Cerebellum (tissue), 4 donors: ENCODE measurements at places on chromosomes 7 and 10. TPM values are rescaled to one million over a fixed set of nuclear protein-coding genes. Genes with fewer than 3 reads are reported as not detected.

DNA sequence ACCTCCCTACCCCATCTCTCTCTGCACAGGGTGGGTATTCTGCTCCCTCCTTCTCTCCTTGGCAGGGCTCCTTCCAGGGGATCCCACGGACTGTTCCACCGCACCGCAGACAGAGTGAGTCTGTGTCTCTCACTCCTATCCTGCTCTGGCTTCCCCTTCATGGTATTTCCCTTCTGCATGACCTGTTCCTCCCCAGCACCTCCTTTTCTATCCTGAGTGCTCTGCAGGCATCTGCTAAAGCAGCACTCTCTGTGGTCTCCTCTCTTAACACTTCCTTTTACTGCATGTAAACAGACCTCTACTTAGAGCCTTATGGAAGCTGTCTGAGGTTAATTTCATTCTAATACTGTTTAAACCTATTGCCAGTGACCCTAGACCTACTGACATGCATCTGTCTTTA is 171.5 kb downstream of the CCSER2 start:
- DNase-seq: peak; percentile 6

DNA sequence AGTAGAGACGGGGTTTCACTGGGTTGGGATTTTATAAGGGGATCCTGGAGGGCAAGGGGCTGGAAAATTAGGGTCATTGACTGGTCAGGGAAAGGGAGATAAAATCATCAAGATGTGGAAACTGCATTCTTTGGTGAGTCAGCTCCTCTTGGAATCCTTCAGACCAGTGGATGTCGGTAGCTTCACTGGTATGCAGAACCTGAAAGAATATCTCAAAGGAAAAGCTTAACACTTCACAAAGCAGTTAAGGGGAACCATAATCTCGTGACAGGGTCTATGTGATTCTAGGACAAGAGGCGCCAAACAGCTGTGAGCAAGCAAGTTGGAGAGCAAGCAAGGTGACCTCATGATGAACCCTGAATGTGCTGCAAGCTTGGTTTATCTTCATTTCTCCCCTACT is 634.7 kb upstream of the AUTS2 start:
- DNase-seq: no peak

GRCh38 chr7:75847707-75848106 is 31.1 kb upstream of the RHBDD2 start:
- DNase-seq: no peak

DNA sequence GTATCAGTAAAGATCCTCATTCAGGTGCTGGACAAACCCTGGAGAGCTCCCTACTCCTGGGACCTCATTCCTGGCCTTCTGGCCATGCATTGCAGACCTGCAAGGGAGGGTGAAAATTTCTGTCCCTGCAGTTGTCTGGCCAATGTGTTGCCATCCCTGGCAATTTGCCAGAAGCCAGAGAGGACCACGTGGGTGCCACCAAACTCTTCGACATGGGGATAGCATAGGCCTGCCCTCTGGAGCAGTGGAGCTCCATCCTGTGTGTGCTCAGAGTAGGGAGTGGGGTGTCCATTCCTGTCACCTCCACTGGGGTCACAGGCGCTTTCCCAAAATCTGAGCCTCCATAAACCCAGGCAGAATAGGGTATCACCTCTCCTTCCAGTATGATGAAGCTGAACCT is 31.2 kb downstream of the DMBT1 start:
- no peak for DNase-seq

GRCh38 chr10:90224791-90225566 is 523.6 kb downstream of the KIF20B start:
- no peak for DNase-seq

RPEL1 gene
- not detected for total RNA-seq

LZTS2 gene
- 23.9 TPM for total RNA-seq

DUSP5 gene
- total RNA-seq: 7.4 TPM

DNA sequence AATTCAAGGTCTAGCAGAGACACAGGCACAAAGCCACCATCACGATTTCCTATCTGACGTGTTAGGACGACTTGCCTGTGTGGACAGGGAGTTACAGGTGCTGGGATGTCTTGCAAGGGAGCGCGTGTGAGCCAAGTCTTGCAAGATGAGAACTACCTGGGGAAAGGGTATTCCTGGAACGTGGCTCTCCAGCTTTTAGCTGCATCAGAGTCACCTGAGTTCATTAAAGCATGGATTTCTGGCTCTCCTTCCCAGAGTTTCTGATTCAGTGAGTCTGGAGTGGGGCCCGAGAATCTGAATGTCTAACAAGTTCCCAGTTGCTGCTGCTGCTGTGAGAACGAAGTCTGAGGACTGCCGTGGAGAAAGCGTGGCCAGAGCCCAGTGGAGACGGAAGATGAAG is 30.0 kb upstream of the RNF32 start:
- DNase-seq: no peak

- no peak for DNase-seq
Measured at GRCh38 chr7:64686493-64687184, 20.7 kb downstream of the ZNF107 start.

GRCh38 chr10:78550090-78550489 is 516.4 kb downstream of the RPS24 start:
- DNase-seq: no peak

GRCh38 chr7:107171496-107171895 is 2.7 kb downstream of the HBP1 start:
- DNase-seq: no peak

WEE2 gene
- total RNA-seq: 0.45 TPM

- no peak for DNase-seq
Measured at GRCh38 chr10:126375926-126376554, 12.2 kb downstream of the ADAM12 start.

- DNase-seq: no peak
Measured at GRCh38 chr7:109354000-109354399, 784.3 kb downstream of the DNAJB9 start.

MACC1 gene
- 0.18 TPM for total RNA-seq

CD36 gene
- 32.1 TPM for total RNA-seq

ELN gene
- 27.0 TPM for total RNA-seq

DNA sequence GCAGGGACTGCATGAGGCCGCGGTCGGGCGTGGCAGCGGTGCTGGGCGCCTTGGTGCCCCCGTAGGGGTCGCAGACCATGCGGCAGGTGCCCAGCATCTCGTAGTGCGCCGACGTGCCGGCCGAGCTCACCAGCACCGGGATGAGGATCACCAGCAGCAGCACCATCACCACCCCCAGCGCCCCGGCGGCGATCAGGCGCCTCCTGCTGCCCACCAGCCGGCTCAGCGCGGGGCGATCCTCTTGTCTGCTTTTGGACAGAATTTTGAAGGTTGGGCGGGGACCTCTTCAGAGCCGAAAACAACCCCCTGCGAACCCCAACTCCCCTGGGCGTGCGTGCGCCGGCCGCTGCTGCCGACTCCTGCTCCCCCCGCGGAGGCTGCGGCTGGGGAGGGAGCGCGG is 779 bp downstream of the C1QL3 start:
- peak; percentile 41 for DNase-seq

IL6 gene
- total RNA-seq: not detected

PAX2 gene
- 13.2 TPM for total RNA-seq

VWC2 gene
- 5.1 TPM for total RNA-seq

GRCh38 chr7:136530831-136531230 is 337.6 kb upstream of the CHRM2 start:
- no peak for DNase-seq

DNA sequence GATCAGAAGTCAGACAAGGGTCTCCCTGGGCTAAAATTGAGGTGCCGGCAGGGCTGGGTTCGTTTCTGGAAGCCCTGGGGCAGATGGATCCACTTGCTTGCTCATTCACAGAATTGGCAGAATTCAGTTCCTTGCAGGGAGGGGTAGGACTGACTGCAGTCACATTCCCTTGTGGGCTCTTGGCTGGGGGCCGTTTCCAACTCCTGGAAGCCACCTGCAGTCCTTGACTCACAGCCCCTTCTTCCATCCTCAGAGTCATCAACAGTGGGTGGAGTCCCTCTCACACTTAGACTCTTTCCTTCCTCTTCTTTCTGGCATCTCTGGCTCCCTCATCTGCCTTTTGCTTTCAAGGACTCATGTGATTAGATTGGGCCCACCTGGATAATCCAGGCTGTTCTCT is 54.6 kb upstream of the NANOS1 start:
- no peak for DNase-seq

CUZD1 gene
- total RNA-seq: 0.91 TPM

GPR15LG gene
- total RNA-seq: 0.36 TPM

INA gene
- total RNA-seq: 160 TPM

- DNase-seq: no peak
Measured at GRCh38 chr10:69504576-69505250, 53.4 kb downstream of the TSPAN15 start.

GRCh38 chr7:81886211-81886764 is 116.4 kb upstream of the HGF start:
- DNase-seq: no peak

BUD23 gene
- total RNA-seq: 17.0 TPM

ANKRD26 gene
- 30.9 TPM for total RNA-seq

TMEM139 gene
- total RNA-seq: 0.64 TPM

ABCC2 gene
- 0.73 TPM for total RNA-seq

DNA sequence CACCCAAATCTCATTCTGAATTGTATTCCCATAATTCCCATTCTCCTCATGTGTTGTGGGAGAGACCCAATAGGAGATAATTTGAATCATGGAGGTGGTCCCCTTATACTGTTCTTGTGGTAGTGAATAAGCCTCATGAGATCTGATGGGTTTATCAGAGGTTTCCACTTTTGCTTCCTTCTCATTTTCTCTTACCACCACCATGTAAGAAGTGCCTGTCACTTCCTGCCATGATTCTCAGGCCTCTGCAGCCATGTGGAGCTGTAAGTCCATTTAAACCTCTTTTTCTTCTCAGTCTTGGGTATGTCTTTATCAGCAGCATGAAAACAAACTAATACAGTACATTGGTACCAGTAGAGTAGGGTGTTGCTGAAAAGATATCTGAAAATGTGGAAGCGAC is 98.2 kb upstream of the ASAH2 start:
- DNase-seq: no peak

- DNase-seq: no peak
Measured at GRCh38 chr7:44280993-44281721, 44.2 kb downstream of the CAMK2B start.

PIK3AP1 gene
- 2.1 TPM for total RNA-seq

- no peak for DNase-seq
Measured at GRCh38 chr7:95391761-95392160, 4.4 kb downstream of the PON3 start.

GRCh38 chr10:8159341-8160165 is 105.1 kb downstream of the GATA3 start:
- DNase-seq: no peak

DNA sequence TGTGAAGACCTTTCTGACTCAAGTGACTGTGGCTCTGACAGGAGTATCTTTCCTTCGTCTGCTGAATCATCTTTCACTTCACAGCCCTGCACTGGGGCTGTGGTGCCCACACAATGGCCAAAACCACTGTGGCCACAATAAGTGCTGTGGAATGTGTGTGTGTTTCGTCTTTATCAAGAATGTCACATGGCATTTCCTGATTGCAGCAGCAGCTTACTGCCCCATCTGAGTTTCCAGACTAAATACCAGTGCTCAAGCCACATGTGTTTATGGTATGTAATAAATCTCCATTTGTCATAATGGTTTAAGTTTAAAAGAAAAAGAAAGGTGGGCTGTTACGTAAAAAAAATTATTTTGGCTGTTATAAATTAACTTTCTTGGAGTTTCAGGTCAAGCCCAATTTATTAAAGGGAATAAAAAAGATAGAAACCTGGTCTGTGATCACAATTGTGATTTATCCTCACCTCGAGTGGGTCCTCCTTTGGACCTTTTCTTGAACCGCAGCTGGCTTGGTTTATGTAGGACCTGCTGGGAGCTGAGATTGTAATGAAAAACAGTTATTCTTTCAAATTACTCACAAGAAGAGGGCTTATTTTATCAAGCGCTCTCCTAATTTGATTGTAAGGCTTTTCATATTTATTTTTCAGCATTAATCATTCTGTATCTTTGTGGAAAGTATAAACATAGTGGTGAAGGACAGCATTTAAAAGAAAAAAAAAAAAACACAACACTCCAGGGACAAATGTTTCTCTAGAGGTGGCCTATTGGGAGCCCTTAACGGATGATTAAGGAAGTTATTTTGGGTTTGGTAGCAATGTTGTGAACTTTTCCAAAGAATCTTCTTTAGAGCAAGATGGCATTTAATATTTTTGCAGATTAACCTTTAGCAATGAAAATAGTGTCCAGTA is 116.2 kb downstream of the LRMDA start:
- DNase-seq: no peak

CELF2 gene
- 122 TPM for total RNA-seq

DNA sequence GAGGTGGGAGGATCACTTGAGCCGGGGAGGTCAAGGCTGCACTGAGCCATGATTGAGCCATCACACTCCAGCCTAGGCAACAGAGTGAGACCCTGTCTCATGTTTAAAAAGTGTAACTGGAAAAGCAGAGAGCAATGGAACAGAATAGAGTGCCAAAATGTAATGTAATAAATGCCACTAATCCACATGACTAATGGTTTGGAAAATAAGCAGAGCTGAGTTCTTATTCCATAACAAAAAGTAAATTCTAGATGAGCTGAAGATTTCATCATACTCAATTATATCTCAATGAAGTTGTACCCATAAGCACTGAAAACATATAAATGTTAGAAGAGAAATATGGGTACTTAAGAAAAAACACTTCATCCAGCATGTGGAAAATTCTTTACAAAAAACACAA is 132.6 kb downstream of the USP6NL start:
- DNase-seq: no peak

PIK3CG gene
- total RNA-seq: 1.9 TPM

WASHC2A gene
- 33.2 TPM for total RNA-seq

DNA sequence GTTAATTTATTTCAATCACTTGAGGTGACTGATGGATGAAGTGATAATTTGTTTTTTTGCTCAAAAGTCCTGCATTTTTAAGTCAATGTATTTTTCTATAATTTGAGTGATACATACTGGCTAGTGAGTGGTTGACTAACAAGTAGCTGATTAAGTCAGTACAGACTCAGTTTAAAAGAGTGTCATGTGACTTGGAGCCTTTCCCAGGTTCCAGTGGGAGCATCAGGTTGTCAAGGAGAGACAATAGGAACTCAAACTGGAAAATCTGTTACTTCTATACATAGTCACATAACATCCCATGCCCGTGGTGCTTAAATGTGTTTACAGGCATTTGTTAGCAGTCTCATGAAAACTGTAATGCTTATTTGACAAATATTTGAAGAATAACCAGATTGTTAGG is 154.7 kb downstream of the ANK3 start:
- DNase-seq: peak; percentile 68

DNA sequence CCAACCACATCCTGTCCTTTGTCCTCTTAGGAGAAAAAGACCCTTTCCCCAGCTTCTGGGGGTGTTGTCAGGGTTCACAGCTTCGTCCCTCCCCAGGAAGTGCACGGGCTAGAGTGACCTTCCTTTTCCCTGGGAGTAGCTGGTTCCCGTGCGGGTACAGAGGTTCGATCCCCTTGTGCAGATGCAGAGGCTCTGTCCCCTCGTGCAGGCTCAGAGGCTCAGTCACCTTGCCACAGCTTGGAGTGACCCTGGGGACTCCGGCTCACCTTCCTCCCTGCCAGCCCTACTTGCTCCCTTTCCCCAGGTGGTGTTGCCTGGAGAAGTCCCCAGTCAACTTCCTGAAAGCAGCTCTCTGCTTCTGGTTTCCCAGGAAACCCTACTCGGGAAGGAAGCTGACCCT is 60.0 kb upstream of the TCERG1L start:
- no peak for DNase-seq

BNIP3 gene
- total RNA-seq: 31.1 TPM

ZCCHC24 gene
- 18.9 TPM for total RNA-seq

GRCh38 chr7:96968981-96969380 is 36.4 kb upstream of the DLX6 start:
- DNase-seq: no peak

- DNase-seq: no peak
Measured at GRCh38 chr7:17340655-17341054, 42.2 kb downstream of the AHR start.

- no peak for DNase-seq
Measured at GRCh38 chr7:45026013-45026412, 26.0 kb downstream of the CCM2 start.
